ENCODE measurements at places on chromosomes 4 and X. TPM values are rescaled to one million over a fixed set of nuclear protein-coding genes. Genes with fewer than 3 reads are reported as not detected.

The USP27X gene
- total RNA-seq, result 4.5 TPM

The TLR6 gene
- total RNA-seq, result 2.5 TPM

The ITM2A gene
- not detected for total RNA-seq

DNA sequence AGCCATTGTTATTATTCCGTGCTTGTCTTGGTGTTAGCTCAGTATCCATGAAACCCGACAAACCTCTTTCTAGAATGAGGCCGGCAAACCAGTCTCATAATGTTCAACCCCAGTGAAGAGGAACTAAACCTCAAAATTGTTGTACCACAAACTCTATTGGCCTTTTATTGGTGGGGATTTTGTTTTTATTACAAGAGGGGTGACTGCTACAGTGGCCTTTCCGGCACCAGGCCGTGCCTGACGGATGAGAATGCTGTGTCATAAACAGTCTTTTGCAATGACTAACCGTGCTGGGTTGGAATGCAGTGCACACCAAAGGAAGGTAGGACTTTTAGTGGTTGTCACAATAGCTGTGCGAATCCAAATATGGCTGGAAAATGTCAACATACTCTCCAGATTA is 60.8 kb downstream of the SHROOM2 start:
- peak overlapping the region; percentile 75 for H3K27ac ChIP-seq
- no peak for DNase-seq
- H3K4me1 ChIP-seq, result peaks cover 40% of the 10 kb centered on the region
- no peaks in the 10 kb centered on the region for H3K36me3 ChIP-seq
- H3K27me3 ChIP-seq, result no peaks in the 10 kb centered on the region

DNA sequence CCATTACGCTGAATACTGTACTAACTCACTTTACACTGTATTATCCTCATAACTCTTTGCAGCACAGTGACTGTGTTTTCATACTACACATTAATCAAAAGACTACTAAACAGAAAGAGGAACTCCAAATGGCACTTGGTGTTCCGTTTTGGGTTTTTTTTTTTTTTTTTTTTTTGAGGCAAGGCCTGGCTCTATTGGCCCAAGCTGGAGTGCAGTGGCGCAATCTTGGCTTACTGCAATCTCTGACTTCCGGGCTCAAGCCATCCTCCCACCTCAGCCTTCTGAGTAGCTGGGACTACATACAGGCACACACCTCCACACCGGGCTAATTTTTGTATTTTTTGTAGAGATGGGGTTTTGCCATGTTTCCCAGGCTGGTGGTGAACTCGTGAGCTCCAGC is 10.7 kb downstream of the KLHL8 start:
- H3K4me1 ChIP-seq, result peaks cover 21% of the 10 kb centered on the region
- no peak for DNase-seq
- H3K36me3 ChIP-seq, result no peaks in the 10 kb centered on the region
- H3K4me3 ChIP-seq, result no peak overlapping the region
- no peaks in the 10 kb centered on the region for H3K27me3 ChIP-seq
- no peak overlapping the region for H3K27ac ChIP-seq

GRCh38 chr4:152939621-152940020 is 3.5 kb downstream of the FHDC1 start:
- no peak overlapping the region for H3K27ac ChIP-seq
- no peak for DNase-seq
- peaks cover 49% of the 10 kb centered on the region for H3K4me1 ChIP-seq
- peaks cover 21% of the 10 kb centered on the region for H3K36me3 ChIP-seq
- no peaks in the 10 kb centered on the region for H3K27me3 ChIP-seq
- peak overlapping the region; percentile 86 for H3K4me3 ChIP-seq

DNA sequence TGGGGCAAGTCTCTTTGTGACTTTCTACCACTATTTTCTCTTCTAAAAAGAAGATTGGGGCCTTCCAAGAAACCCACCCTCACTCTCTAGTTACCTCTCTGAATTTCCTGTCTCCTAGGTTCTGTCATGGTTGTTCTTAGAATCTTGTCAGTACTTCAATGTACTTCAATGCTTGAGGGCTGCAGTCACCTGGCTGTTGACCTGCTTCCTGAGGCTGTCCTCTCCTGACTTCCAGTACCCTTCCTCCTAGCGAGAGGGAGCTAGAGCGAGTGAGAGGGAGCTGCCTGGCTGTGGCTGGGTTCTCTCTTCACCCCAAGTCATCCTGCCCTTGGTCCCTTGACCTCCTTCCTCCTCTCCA is 17.7 kb downstream of the CD99L2 start:
- peaks cover 2% of the 10 kb centered on the region for H3K36me3 ChIP-seq
- H3K27ac ChIP-seq, result no peak overlapping the region
- peaks cover 3% of the 10 kb centered on the region for H3K4me1 ChIP-seq

DNA sequence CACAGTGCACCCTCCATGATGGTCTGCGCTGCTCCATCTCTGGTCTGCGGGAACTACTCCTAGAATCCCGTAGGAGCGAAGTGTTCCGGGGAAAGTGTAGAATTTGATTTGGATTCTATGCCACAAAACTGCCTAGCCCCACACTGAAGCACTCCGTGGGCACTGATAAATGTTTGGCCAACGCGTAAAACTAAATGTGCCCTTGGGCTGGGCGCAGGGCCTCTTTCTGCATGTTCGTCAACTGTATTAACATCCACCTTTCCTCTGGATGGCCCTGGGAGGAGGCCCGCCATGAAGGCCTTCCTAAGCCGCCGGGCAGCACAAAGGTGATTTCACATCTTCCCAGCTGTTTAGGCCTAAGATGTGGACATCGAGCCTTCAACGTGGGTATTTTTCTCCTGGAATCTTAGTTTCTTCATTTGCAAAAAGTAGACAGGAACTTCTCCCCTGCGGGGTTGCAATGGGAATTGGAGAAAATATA is 2.6 kb downstream of the MSX1 start:
- H3K4me3 ChIP-seq, result peak overlapping the region; percentile 92
- H3K27me3 ChIP-seq, result peaks cover 39% of the 10 kb centered on the region
- H3K36me3 ChIP-seq, result peaks cover 11% of the 10 kb centered on the region
- peaks cover 31% of the 10 kb centered on the region for H3K4me1 ChIP-seq
- H3K27ac ChIP-seq, result no peak overlapping the region

- H3K4me1 ChIP-seq, result no peaks in the 10 kb centered on the region
- peaks cover 8% of the 10 kb centered on the region for H3K27me3 ChIP-seq
- no peak overlapping the region for H3K27ac ChIP-seq
Measured at GRCh38 chr4:173990869-173991210, 292.6 kb downstream of the FBXO8 start.

- H3K27me3 ChIP-seq, result no peaks in the 10 kb centered on the region
- H3K4me1 ChIP-seq, result no peaks in the 10 kb centered on the region
- H3K4me3 ChIP-seq, result no peak overlapping the region
Measured at GRCh38 chrX:123138473-123138872, 45.6 kb upstream of the GRIA3 start.

DNA sequence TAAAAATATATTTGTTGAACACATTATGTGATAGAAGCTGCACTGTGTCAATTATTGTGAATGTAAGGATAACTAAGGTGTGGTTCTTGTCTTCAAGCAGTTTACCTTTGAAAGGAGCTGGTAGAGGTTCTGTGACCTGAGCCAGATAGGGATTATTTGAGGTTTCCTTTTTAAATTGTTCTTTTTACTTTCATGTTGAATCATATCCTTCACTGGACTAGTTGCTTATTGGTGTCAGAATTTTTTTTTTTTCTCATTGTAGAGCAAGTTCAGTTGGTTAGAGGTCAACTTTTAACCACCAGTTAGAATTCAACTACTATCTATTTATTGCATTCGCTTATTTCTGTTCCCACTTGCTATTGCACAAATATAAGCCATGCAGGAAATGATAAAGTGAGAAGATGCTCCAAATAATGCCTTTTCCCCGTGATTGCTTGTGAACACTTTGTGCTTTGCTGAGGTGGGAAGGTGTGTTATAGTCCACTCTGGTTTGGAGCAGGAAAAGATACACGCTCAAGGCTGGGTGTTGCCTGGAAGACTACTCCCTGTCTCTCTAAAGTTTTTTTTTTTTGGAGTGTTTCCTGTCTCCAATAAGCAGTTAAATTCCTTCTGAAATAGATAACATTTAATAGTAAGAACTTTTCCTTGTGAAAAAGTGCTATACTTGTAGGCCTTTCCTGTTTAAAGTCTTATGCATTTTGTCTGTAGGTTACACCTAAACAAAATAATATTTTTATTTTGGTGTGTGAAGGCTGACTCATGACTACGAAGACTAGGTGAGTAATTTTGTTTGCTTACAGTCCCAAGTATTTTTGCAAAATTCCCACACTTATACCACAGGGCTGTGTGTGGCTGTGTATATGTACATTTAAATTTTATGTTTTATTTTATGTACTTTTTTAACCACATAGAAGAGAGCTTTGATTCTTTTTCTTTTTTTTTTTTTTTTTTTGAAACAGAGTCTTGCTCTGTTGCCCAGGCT is 83.8 kb upstream of the LCORL start:
- peaks cover 2% of the 10 kb centered on the region for H3K27me3 ChIP-seq
- no peak overlapping the region for H3K27ac ChIP-seq
- no peak overlapping the region for H3K4me3 ChIP-seq
- H3K4me1 ChIP-seq, result no peaks in the 10 kb centered on the region
- no peaks in the 10 kb centered on the region for H3K36me3 ChIP-seq

DNA sequence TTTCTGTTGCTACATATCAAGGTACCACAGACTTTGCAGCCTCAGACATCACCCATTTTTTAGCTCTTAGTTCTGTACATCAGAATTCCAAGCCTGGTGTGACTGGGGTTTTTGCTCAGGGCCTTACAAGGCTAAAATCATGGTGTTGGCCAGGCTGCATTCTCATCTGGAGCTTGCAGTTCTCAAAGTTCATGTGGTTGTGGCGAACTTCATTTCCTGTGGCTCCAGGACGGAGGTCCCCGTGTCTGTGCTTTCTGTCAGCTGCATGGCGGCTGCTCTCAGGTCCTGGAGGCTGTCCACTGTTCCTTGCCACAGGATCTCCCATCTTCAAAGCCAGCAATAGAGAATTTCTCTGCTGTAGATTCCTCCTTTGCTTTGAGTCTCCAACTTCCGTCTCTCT is 157.4 kb downstream of the STIM2 start:
- no peaks in the 10 kb centered on the region for H3K4me1 ChIP-seq
- H3K27ac ChIP-seq, result no peak overlapping the region
- H3K36me3 ChIP-seq, result peaks cover 20% of the 10 kb centered on the region
- H3K4me3 ChIP-seq, result no peak overlapping the region
- no peaks in the 10 kb centered on the region for H3K27me3 ChIP-seq
- DNase-seq, result no peak

DNA sequence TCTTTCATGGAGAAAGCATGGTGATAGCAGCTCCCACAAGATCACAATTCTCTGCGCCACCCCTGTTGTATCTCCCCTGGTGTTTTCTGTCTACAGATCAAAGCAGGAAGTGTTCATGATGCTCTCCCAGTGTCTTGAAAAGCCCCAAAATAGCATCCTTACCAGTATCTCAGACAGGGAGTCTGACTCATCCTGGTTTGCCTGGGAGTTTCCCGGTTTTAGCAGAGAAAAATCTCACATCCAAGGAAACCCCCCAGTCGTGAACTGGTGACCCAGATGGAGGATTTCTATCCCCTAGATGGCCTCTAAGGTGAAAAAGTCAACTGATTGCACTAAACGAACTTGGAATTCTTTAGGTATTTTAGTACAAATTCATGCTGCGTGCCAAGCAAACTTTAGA is 64.3 kb upstream of the NR0B1 start:
- no peak overlapping the region for H3K4me3 ChIP-seq
- H3K27me3 ChIP-seq, result no peaks in the 10 kb centered on the region
- H3K36me3 ChIP-seq, result no peaks in the 10 kb centered on the region

- H3K4me1 ChIP-seq, result no peaks in the 10 kb centered on the region
- no peaks in the 10 kb centered on the region for H3K27me3 ChIP-seq
- H3K36me3 ChIP-seq, result peaks cover 25% of the 10 kb centered on the region
- H3K27ac ChIP-seq, result no peak overlapping the region
Measured at GRCh38 chr4:5469861-5470260, 238.5 kb downstream of the EVC2 start.

- peaks cover 13% of the 10 kb centered on the region for H3K4me1 ChIP-seq
- H3K36me3 ChIP-seq, result no peaks in the 10 kb centered on the region
Measured at GRCh38 chr4:128454881-128455280, 167.3 kb upstream of the PGRMC2 start.
